NCI-H524 treated with DMSO at 0.1 percent for 48 hours (cell line): ENCODE measurements at places on chromosomes 5 and 9.

GRCh38 chr9:8872802-8873201, 1073.2 kb upstream of the DMAC1 start:
- no peak for DNase-seq

GRCh38 chr5:158511454-158511853, 588.3 kb downstream of the EBF1 start:
- no peak for DNase-seq

GRCh38 chr9:130255631-130256134, 9.9 kb upstream of the HMCN2 start:
- no peak for DNase-seq

DNA sequence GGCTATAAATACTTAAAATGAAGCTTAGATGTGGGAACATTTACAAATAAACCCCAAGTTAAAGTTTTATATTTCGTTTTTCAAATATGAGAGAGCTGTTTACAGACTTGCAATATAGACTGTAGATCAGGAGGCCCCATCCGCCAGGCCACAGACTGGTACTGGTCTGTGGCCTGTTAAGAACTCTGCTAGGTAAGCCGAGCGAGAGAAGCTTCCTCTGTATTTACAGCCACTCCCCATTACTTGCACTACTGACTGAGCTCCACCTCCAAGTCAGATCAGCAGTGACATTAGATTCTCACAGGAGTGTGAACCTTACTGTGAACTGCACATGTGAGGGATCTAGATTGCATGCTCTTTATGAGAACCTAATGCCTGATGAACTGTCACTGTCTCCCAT, 561.4 kb upstream of the FAM174A start:
- DNase-seq: no peak

- no peak for DNase-seq
Measured at GRCh38 chr5:1549475-1550030, 25.8 kb upstream of the LPCAT1 start.

DNA sequence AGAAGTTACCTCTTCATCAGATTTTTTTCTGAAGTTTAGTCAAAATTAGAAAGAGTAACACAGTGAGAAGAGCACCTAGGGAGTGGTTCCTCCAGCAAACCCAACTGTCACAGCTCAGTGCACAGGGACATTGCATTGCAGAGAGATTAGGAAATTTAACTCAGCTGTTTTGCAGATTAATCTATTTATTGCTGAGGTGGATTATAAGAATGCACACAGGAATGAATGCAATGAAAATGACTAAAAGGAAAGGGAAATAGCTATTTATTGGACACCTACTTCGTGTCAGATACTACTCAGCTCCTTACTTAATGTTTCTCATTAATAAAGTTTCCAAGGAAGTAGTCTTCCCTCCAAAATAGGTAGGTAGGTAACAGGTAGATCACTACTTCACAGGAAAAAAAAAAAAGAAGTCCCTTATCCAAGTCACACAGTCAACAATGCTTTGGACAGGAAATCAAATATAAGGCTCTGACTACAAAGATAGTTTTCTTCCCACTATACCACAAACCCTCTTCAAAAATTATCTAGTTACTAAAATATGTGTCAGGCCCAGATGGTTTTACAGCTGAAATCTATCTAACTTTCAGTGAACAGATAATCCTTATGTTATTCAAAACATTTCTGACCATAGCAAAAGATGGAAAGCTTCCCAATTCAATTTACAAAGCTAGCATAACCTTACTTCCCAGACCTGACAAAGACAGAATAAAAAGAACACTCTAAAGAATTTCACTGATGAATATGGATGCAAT, 442.2 kb upstream of the MPDZ start:
- DNase-seq: no peak

DNA sequence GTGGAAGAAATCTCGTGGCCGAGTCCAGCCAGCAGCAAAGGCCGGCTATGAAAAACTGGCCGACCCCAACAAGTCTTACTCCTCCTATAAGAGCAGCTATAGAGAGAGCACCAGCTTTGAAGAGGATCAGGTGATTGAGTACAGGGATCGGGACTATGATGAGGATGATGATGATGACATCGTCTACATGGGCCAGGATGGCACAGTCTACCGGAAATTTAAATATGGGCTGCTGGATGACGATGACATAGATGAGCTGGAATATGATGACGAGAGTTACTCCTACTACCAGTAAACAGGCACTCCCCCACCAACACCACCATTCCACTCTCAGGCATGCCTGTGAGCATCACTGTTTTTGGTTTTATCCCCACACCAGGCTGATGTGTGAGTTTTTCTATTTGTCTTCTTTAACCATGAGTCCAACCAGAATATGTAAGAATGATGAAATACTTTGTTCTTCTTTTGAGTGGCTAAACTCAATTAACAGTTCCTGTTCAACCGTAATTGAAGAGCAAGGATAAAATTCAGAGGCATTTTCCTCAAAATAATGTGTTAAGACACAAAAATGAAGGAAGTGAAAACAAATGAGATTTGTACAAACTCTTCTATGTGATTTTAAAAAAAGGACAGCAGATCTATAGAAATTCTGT, 35.5 kb downstream of the RFK start:
- DNase-seq: no peak

DNA sequence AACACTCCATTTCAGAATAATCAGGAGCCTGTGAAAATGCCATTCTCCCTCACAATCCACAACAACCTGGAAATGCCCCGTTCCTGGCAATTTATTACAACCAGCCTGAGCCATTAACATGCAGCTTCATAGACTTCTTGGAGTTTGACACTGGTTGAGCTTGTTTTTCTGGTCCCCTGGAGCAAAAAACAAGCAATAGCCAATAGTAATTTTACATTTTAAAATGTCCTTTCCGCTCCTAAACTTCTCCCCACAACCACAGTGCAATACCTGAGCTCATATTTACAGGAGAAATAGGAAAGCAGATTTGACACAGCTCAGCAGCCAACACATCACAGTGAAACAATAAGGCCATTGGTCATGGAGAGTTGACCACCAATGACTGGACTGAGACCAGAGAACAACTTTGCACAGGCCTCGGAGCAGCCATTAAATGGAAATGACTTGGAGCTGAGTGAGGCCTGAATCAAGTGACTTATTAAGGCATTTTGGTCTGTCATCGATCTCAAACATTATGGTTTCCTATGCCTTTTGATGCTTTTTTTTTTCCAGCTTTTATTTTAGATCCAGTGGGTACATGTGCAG, 73.0 kb downstream of the ENC1 start:
- DNase-seq: no peak

- peak; percentile 47 for DNase-seq
Measured at GRCh38 chr5:98941131-98941883, 12.5 kb upstream of the CHD1 start.

DNA sequence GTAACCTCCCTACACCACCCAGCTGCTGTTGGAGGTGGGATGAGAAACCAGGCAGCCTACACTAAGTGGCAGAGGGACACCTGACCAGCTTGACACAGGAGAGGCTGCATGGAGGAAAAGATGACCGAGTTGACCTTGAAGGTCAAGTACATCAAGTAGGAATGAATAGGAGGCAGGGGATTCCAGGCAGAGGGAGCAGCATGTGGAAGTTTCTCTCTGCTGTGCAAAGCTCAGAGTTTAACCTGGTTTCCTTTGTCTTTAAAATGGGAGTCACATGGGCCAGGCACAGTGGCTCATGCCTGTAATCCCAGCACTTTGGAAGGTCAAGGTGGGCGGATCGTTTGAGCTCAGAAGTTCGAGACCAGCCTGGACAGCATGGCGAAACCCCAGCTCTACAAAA, 32.6 kb downstream of the SPRY4 start:
- DNase-seq: no peak

DNA sequence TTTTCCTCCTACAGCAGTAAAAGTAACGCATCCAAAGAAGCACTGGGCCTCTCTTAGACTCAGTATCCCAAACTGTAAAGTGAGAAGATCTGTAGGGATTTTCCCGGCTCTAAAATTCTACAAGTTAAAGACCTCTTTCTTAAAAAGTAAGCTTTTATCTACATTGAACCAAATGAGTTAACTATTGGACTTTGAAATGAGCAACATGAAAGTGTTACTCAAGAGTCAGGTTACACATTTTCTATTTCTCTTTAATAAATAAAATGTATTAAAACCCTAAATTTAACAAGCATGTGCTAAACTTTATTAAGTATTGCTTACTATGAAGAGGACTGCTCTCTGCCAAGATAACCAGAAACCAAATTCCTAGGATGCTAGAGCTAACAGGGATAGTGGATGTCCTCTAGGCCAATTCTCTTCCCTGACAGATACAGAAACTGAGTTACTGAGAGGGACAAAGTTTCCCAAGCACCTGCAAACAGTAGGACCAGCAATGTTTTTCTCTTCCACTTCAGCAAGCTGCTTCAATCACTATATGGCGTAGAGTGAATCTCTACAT, 21.7 kb downstream of the NFIB start:
- no peak for DNase-seq

GRCh38 chr5:1772634-1773033, 27.0 kb downstream of the MRPL36 start:
- DNase-seq: no peak

DNA sequence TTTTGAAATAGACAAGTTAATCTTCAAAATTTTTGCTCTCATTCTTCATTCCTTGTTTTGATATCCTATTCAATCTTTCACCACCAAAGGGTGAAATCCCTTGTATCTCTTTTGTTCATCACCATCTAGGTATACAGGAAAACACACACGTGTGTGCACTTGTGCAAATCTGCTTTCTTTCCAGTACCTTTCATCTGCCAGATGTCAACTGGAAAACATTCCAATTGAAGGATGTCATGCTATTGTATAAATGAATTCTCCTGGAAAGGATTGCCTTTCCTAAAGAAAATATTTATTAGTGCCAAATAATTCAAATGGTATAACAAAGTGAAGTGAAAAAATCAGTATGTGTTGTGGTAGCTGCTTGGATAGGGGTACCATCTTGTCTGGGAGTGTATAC, 123.7 kb downstream of the RANBP17 start:
- no peak for DNase-seq

- DNase-seq: no peak
Measured at GRCh38 chr5:39829441-39829840, 404.7 kb upstream of the DAB2 start.

DNA sequence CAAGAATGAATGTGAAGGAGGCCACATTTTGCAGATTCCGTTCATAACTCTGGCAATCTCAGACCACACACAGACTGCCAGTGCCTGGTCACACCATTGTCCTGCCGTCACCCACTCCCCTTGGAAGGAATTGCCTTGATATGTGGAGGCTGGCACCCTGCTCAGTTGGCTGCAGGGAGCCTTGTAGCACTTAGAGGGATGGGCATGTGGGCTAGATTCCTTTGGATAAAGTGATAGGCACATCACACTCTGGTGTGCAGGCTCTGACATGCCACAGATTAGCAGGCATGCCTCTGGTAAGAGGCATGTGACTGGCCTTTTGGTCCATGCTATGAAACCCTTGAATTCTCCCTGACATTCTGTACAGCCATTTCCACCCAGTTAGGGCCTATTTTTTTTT, 254.6 kb upstream of the PIK3R1 start:
- DNase-seq: no peak

- no peak for DNase-seq
Measured at GRCh38 chr9:110111868-110112267, 96.1 kb downstream of the C9orf152 start.

GRCh38 chr5:98599016-98599415, 174.4 kb upstream of the RGMB start:
- DNase-seq: no peak

- peak; percentile 95 for DNase-seq
Measured at GRCh38 chr5:80069251-80069800, 34.2 kb downstream of the THBS4 start.

GRCh38 chr9:121561385-121562222, 62.0 kb upstream of the GGTA1 start:
- DNase-seq: no peak

GRCh38 chr5:107184871-107185270, 485.9 kb downstream of the EFNA5 start:
- no peak for DNase-seq

- DNase-seq: peak; percentile 86
Measured at GRCh38 chr5:15752663-15753285, 252.8 kb downstream of the FBXL7 start.

DNA sequence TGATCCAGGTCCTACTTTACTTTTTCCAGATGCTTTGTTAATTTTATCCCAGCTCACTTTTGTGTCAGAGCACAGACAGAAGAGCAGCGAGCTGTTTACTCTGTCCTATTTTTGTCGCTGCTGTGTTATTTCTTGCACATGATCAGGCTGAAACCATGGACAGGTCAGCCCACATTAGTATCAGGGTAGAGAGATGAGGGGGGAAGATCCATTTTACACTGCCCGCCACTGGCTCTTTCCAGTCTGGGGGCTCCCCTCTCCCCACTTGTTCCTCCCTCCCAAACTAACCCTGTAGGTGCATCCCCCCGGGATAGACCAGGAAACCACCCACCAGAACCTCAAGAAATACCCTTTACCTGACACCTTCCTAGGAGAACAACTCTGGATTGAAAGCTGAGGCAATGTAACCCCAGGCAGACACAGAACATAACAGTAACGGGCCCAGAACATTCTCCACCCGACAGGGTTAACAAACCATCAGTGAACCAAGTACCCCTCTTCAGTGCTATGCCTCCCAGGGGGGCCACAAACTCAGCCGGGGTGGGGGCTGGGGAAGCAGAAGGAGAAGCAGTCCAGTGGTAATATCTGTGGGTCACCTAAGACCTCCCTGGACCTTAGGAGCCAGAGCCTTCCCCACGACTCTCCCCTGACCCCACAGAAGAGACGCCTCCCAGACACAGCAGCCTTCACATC, 10.3 kb downstream of the VDAC1 start:
- DNase-seq: no peak

DNA sequence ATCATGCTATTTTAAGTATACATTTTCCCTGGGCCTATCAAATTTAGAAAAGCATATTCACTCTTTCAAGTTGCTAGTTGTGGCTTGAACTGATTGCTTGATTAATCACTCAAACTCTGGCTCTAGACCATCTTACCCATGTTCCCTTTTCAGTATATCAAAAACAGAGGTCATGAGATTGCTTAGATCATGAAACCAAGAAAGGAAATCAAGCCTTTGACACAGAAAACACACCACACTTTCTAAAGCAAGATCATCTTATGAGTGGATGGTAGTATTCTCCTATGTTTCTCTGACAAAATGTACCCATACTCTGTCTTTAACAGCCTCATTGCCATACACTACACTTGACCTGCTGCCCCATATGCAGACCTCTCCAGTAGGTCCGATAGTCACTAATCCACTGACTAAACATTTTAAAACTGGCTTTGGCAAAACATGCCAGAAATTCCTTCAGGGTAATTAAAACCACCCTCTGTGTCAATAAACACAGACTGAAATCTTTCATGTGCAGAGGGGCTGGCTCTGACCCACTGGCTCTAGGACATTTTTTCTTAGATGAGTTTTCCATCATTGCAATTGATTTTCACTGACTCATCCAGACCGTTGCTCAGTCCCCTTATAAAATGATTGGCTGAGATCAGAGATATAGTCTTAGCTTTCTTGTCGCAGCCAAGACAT, 18.2 kb downstream of the PPP2R2B start:
- no peak for DNase-seq

DNA sequence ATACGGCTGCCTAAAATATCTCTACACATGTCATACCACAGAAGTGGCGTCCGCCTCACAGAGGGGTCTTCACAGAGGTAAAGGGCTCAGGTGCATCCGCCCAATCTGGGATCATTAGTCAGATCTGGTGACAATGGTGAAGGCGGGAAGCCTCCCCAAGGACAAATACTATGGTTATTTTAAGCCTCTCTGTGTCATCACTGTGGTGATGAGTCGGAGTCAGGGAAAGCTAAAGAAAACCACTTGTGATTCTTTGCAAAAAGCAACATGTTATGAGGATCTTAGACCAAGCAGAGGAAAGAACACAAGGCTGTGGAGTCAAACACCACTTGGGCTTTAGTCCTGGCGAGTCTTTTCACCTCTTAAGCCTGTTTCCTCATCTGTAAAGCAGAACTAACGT, 190.4 kb downstream of the DRD1 start:
- no peak for DNase-seq

GRCh38 chr5:80711938-80712337, 57.2 kb upstream of the DHFR start:
- DNase-seq: no peak
